ENCODE measurements at places on chromosomes 6 and 20.
A peak's percentile ranks its signal among the peaks of the same experiment; 100 is the strongest.

DNA sequence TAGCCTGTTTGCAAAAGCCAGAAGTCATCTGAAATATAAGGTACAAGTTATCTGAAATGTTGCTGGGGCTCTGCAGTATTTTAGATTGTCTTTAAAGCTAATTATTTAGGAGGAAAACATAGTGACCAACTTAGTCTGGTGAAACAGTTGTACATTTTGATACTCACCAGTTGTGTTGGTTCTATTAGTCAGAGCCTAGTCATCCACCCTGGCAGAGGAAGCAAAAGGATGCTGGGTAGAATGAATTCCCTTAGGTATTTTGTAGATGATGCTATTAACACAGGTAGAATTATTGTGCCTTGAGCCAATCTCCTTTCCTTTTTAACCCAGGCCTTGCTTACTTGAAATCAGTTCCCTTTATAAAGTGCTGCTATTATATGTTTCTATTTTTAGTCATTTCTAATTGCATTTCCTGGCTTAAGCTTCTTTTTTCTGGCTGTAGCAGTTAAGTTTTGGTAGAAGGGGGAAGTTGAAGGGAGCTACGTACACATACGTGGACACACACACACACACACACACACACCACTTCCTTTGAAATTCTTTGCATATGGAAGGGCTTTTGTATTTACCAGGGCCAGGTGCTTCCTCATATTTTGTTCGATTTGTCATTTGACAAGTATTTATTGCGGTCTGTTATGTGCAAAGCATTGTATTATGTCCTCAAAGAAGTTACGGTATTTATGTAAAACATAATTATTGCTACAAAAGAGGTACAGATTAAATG lies 82.4 kb downstream of the RTN4IP1 start:
- peak; percentile 73 for DNase-seq

DNA sequence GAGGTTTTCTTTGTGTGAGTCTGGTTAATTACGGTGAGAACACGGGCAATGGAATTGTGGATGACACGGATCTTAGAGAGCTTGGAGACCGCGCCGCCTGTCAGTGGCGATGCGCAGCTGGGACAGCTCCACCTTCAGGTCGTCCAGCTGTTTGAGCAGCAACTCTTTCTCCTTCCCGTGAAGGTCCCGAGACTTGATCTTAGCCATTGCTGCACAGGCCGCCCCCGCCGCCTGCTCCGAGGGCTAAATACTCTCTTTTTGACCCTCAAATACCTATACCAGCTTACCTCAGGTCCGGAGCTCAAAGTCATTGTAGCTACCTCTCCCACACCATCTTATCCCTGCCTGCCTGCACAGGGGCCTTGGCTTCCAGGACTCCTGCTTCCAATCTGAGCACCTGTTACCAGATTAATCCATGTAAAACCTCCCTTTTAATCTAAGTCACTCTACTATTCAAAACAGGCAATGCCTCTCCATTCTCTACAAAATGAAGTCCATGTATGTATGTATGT lies 100.2 kb downstream of the PREP start:
- DNase-seq: peak; percentile 35

GRCh38 chr20:35290186-35290886 lies 1.9 kb downstream of the FAM83C start:
- no peak for DNase-seq

DNA sequence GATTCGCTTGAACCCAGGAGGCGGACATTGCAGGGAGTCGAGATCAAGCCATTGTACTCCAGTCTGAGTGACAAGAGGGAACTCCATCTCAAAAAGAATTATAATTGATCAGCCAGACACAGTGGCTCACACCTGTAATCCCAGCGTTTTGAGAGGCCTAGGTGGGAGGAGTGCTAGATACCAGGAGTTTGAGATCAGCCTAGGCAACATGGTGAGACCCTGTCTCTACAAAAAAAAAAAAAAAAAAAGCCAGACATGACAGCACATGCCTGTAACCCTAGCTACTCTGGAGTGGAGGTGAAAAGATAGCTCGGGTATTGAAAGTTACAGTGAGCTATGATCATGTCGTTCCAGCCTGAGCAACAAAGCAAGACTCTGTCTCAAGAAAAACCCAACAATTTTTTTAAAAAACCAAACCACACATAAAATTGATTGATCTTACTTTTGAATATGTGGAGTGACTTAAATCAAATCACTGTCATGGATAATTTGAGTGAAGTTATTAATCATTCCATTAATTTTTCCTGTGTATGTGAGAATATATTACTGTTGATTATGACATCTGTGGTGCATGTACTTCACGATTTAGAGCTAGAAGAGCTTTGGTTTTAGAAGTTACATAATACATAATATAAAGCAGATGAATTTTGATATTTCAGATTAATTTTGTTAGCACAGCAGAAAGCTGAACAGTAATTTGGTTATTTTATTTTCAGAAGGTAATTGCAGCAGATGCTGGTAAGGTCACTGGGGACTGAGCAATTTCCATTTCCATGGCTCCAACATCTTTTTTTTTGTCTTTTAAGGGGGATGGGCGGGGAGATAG lies 34.4 kb downstream of the NCOA7 start:
- peak; percentile 56 for DNase-seq

GRCh38 chr6:125370343-125370742 lies 68.6 kb upstream of the HDDC2 start:
- DNase-seq: no peak

Measured in AG10803 (cell line).